Left renal cortex interstitium (tissue), 4 donors: ENCODE measurements at places on chromosomes 16 and 17.

DNA sequence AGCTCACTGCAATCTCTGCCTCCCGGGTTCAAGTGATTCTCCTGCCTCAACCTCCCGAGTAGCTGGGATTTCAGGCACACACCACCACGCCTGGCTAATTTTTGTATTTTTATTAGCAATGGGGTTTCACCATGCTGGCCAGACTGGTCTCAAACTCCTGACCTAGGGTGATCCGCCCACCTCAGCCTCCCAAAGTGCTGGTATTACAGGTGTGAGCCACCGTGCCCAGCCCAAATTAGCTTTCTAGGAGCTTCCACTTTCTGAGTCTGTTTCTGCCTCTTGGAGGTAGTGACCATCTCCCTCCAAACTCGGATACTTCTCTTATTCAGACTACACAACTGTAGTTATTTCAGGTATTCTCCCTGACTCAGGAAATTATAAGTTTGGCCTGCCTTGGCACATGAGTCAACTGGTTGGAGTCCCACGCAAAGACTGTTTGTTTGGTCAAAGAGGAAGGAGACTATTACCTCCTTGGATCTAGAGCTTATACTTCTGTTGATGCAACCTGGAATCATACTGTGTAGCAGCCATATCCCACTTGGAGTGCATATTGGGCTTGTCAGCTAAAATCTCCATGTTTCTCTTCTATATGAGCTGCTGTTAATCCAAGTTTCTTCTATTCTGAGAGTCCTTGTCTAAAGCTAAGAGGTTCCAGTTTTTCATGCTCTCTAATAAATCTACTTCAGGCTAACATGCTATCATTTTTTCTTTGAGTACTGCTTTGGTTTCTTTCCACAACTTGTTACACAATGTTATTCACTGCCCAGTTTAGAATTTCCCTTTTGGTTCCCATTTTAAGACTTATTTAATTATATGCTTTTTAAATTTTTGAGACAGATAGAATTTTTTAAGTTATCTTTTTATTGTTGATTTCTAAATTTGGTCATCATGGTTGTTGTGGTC is 7.5 kb downstream of the IL4R start:
- no peak for DNase-seq

DNA sequence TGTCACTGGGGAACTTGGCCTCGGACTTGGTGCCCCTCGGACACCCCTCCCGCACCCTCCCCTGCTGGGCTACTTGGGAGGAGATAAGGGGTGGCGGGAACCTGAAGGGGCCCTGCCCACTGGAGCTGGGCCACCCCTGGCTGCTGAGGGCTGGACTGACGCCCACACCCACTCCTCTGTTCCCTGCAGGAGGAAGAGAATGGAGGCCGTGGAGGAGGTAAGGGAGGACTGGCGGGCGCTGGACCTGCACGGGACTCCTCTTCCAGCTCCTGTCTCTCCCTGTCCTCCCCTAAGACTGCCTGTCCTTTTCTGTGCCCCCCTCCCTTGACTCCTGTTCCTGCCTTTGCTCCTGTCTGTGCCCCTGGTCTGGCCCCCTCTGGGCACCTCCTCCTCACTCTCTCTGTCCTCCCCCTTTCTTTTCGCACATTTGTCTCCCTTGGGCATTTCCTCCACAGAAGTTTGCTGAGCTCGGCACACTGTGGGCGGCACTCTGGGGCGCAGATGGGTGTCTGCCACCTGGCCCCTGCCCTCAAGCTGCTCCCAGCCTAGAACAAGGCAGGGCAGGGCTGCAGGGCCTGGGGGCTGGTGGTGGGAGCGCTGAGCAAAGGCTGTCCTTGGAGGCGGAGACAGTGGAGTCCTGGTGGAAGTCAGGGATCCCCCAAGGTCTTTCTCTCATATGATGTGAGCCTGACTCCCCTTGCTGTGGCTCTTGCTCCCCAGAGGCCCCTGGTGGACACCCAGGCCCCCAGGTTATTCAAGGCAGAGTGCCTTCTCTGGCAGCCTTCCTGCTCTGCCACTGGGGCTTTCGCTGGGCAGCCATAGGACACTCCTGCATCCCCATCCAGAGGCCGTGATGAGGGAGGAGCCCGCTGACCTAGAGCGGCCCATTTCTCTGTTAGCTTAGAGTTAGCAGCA is 32.7 kb downstream of the ARHGAP23 start:
- no peak for DNase-seq

GRCh38 chr17:76539631-76540271 is at the start of gene PRCD:
PRCD (plus strand) TSS chr17:76540044; CDS start chr17:76540142, 98 bp downstream.
- no peak for DNase-seq

DNA sequence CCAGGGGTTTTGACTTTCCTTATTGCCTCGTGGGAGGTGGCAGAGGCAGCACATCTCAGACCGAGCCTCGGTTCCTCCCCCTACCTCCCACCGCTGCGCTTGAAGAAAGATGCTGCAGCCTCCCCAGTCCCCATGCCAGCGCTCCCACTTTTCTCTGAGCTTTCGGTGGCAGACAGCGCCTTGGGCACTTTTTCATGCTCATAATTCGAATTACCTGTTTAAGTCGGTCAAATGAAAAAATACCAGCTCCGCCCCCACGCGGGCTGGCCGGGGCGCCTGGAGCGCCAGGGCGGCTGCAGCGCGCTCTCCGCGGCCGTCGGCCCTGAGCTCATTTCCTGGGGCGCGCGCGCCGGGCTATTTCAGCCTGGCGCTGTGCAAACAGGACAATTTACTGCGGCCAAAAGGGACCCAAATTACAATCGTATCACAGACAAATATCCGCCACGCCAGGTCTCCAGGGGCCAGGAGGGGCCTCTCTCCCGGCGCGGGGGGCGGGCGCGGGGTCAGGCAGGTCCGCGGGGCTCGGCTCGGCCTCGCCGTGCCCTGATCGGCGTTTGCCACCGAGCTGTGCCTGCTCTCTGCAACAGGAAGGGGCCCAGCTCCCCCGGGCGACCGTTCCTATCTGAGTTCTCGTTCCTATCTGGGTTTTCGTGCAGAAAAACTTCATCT is 45.0 kb downstream of the SOST start:
- no peak for DNase-seq

GRCh38 chr17:17774009-17774881 is 62.5 kb downstream of the SREBF1 start:
- no peak for DNase-seq

GRCh38 chr16:24580665-24581064 is 41.3 kb downstream of the RBBP6 start:
- no peak for DNase-seq

DNA sequence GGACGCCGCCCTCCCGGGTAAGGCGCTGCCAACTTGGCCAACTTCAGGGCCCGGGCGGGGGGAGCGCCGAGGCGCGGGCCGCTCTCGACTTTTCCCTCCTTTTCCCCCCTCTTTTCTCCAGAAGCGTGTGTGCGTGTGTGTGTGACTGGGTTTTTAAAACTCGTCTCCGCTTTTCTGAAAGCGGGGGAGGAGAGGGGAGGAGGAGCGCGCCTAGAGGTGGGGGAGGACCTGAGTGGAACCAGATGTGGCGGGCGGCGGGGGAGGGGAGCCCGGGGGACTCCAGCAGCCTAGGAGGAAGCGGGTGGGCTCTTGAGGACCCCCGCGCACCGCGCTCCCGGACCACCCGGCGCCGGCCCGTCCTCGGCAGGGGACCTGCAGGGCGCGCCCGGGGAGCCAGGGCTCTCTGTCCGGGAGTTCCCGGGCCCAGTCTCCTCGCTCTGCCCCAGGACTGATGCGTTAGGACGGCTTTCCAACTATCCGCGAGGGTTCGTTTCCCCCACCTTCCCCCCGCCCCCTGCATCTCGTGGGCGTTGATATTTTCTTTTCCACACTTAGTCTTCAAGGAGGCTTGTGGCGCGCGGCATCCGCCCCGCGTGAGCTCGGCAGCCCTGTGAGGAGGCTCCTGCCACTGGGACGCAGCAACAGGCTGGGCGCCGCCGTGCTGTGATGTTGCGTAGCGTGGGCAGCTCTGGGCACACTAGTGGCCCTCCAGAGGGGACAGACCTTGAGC is 599 bp downstream of the MRC2 start:
- peak; percentile 50 for DNase-seq

DNA sequence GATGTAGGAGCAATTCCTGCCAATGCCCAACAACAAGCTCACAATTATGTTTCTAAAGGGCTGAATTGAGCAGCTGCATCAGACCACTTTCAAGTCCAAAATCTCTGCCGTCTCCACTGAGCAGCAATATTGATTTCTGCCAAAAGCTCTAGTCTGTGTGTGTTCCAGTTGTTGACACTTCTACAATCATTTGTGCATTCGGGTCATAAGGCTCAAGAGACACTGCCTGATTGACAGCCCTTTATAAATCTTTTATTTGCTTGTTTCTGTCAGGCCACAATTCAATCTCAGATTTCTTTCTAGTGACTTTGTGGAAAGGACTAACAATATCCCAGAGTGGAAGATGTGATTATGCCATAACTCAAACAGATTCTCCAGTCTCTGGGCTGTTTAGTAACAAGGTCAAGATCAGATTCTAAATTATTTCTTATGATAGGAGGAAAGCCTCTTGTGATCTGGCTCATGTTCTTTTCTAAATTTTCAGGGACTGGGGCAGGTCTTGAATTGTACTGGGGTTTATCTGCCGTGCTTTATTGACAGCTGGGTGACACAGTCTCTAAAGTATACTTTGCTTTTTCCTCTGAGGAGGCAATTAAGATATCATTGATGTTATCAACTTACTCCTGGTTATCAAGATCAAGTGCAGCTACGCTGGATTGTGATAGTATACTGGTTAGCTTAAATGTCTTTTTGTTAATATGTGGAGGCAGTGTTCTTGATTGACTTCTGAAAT is 377.1 kb downstream of the CNTNAP4 start:
- DNase-seq, result no peak

GRCh38 chr16:86578061-86578599 is at the start of gene FOXL1:
FOXL1 (plus strand) TSS chr16:86578549; CDS start chr16:86578724, 175 bp downstream.
- no peak for DNase-seq

- DNase-seq, result no peak
Measured at GRCh38 chr16:49275050-49275730, 6.4 kb downstream of the CBLN1 start.

GRCh38 chr17:36470499-36470898 is 16.0 kb upstream of the ZNHIT3 start:
- DNase-seq, result no peak

DNA sequence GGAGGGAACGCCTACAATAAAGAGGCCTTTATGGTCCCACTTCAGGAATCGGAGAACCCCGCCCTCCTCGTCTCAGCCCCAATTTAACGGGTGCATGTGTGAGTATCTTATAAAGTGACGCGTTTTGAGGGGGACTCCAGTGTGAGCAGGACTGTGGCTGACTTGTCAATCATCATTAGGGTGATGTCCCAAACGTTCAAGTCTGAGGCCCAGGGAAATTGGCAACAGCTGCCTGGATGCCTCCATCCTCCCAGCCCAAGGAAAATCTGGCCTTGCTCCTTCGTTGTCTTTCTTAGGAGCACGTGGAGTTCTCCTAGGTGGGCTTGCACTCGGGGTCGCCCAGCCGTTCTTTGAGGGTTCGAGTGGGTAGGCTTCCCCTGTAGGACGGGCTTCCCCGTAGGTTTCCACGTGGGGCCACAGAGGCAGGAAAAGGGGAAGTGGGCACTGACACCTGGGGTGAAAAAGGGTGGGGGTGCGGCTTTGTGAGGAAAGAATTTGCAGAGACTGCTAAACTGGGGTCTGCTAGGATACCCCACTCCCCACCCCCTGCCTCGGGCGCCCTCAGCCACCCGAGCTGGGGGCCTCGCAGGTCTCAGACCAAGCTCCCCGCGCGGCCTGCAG is 561 bp upstream of the HERPUD1 start:
- DNase-seq, result no peak

DNA sequence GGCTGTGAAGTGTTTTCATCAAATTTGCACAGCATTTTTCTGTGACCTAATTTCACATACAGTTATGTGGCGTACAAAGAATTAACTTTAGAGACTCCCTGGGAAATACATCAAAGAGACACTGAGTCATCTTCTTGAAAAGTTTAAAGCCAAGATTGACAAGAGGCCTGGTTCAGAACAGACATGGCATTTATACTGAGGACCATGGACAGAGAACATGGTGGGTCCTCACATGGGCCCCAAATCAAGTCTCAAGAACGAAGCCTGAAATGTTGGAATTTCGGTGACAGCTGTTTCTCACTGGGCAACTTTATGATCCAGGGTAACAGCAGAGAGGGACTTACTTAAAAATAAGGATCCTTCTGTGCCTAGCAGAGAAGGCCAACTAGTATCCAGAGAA is 311.5 kb upstream of the KCNJ16 start:
- DNase-seq, result no peak

DNA sequence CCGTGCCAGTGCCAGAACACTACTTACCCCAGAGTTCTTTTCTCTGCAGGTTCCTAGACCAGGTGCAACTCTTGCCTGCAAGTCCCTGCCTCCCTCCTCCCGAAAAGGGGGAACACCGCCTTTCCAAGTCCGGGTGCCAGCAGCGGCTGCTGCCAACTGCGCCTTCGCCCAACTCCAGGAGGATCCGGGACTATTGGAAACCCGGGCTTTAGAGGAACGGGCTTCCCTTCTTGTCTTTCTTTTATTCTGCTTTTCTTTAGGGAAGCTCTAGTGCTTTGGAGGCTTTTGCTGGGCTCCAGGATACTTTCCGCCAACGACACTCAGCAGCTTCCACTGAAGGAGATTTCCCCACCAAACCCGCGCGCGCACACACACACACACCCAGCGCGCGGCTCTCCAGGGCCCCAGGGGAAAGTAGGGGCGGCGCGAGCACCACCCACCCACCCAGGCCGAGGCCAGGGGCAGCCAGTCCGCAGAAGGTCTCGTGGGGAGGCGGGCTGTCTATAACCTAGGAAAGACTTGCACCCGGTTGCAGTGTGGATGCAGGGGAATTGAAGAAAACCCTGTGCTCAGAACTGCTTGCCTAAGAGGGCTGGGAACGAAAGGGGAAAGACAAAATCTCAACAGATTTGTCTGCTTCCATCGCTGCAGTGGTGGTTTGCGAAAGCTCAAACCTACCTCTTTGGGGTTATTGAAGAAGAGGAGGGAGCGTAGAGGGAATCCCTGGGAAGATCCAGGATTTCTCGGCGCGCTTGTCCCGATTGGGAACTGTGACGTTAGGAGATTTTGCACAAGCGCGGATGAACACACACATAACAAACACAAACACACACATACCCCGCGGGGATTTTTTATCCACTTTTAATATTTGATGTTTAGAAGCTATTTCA is 977 bp upstream of the CA10 start:
- no peak for DNase-seq

DNA sequence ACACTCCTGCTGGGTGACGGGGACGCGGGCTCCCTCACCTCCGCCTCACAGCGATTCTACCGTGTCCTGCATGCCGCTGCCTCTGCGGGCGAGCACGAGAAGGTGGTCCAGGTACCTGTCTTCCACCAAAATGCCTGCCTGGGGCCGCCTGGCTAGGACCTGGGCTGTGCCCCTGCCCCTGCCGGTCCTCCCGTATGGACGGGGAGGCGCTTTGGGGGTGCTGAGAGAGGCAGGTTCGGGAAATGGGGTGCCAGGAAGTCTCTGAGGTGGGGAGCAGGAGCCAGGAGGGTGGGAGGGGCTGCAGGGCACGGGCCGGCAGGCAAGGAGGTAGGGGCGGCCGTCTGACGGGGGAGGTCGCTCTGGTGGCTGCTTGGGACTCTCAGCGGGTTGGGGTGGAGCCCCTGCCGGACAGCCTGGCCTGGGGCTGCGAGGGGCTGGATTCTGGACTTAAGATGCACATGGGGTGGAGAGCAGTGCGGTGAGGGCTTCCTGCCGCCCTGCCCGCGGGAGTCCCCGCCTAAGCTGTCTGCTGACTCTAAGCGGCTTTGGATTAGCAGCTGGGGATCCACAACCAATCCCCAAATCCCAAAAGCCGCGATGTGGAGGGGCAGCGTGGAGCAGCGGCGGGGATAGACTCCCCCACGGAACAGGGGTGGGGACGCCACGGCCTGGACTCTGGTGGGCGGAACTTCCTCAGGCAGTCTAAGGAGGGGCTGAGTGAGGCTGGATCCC is 5.8 kb downstream of the CHTF18 start:
- no peak for DNase-seq

GRCh38 chr16:17375461-17376304 is 95.1 kb downstream of the XYLT1 start:
- no peak for DNase-seq

GRCh38 chr17:63039899-63040602 is 74.0 kb downstream of the TANC2 start:
- no peak for DNase-seq
